ENCODE measurements at places on chromosomes 4 and X.

DNA sequence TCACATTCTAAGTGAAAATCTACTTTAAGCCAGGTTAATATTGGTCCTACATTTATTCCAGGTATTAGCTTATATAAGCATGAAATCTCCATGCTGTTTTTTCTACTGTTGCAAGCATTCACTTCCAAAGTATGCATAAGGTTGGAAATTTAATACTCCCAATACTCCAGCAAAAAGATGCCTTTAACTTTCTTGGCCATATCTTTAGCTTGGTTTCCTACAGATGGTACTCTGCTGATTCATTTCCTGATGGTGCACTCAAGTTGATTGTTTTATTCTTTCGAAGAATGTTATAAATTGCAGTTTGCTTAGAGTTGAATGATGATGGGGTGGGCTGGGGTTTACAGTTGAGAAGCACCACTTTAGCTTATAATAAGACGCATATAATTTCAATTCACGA lies 330.2 kb downstream of the PTTG2 start:
- no peak for DNase-seq

- DNase-seq = no peak
These were observed 15.1 kb upstream of the CBR4 start for GRCh38 chr4:169025184-169025583.

GRCh38 chr4:10598829-10599228 lies 85.7 kb downstream of the CLNK start:
- no peak for DNase-seq

DNA sequence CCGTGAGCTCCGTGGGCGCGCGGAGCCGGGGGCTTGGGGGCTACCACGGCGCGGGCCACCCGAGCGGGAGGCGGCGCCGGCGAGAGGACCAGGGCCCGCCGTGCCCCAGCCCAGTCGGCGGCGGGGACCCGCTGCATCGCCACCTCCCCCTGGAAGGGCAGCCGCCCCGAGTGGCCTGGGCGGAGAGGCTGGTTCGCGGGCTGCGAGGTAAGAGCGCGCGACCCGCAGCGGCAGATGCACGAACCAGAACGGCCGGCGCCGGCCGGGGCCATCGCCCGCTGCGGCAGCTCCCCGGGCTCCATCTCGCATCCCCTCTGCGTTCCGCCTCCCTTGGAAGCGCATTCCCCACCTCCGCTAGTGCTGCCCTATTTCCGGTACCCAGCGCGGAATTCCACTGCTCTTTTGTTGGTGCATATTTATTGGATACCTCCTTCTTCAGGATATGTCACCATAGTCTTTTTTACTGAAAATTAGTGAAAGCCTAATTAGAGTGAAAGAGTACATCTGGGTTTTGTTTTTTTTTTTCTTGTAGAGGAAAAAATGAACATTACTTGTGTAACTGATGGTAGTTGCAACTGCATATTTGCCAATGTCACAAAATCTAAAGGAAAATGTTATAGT lies 797 bp downstream of the PKD2 start:
- no peak for DNase-seq

DNA sequence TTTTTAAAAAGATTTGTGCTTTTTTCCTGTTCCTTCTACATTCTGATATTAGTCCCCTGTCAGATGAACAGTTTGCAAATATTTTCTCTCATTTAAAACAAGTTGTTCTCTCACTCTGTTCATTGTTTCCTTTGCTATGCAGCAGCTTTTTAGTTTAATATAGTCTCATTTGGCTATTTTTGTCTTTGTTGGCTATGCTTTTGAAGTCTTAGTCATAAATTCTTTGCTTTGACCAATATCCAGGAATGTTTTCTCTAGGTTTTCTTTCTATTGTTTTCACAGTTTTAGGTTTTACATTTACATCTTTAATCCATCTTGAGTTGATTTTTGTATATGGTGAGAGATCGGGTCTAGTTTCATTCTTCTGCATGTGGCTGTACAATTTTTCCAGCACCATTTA lies 136.8 kb downstream of the TET2 start:
- no peak for DNase-seq

DNA sequence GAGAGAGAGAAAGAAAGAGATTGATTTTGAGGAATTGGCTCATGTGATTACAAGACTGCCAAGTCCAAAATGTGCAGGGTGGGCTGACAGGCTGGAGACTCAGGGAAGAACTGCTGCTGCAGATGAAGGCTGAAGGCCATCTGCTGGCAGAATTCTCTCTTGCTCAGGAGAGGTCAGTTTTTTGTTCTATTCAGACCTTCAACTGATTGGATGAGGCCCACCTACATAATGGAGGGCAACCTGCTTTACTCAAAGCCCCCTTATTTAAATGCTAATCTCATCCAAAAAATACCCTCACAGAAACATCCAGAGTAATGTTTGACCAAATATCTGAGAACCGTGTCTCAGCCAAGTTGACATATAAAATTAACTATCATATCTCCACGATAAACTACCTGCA lies 38.2 kb upstream of the MAMLD1 start:
- no peak for DNase-seq

Data from stimulated activated CD4-positive, alpha-beta T cell treated with anti-CD3 and anti-CD28 coated beads, TNF-alpha, amount 100 ng/mL, for 1 hour (primary cell).